Glomerular endothelial cell (primary cell): ENCODE measurements at places on chromosomes 2 and 18.

DNA sequence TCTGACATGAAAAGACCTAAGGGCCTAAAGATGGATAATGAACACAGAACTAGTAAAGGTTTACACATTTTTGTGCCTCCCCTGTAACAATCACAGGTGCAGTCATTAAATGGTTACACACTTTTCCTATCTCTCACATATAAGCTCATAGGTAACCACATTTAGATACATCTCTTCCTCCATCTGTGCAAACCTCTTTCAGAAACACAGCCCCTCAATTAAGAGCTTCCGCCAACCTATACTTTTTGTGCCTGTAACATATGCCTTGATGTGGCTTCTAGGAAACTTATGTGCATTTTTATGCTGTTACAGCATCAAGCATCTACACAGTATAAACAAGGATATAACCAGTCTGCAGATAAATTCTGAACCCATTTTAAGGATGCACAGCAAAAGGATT is 643.3 kb downstream of the BCL11A start:
- DNase-seq, result no peak

GRCh38 chr2:61090386-61090921 is 24.8 kb downstream of the SANBR start:
- no peak for DNase-seq

DNA sequence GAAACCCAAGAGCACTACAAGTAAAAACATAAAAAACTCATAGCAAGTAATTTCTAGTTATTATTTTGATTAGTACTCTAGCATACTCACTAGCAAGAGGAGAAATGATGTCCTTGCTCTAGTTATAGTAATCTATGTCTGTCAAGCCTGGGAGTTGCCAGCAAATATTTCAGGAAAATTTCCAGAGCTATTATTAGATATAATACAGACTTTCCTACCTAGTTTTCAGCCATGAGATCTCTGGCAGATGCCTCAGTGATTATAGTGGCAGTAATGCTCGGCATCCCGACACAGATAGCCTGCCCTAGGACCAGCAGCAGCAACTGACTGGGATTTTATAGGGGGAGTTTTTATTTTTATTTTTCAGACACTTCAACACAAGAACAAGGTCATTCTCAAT is 224.4 kb downstream of the ZNF385B start:
- no peak for DNase-seq

GRCh38 chr2:3598912-3599854 is 4.3 kb downstream of the COLEC11 start:
- no peak for DNase-seq

DNA sequence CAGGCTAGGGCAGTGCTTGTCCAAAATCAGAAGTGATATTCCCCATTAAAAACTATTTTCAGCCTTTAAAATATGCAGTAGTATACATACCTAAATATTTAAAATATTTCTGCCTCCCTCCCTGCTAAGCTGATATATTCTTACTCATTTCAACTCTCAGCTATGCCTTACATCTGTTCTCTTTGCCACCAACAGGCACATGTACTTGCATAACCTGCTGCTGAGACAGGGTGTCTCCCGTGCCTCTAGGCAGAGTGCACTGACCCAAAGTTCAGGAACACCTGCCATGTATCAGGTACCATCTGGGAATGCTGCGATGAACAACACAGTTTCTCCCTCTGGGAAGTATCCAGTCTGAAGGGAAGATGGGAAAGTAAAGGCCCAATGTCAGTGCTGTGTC is 91.7 kb downstream of the STK39 start:
- no peak for DNase-seq

GRCh38 chr2:158996378-158996993 is 28.0 kb downstream of the TANC1 start:
- DNase-seq, result no peak

GRCh38 chr2:174952607-174953006 is 52.6 kb downstream of the CHN1 start:
- no peak for DNase-seq

DNA sequence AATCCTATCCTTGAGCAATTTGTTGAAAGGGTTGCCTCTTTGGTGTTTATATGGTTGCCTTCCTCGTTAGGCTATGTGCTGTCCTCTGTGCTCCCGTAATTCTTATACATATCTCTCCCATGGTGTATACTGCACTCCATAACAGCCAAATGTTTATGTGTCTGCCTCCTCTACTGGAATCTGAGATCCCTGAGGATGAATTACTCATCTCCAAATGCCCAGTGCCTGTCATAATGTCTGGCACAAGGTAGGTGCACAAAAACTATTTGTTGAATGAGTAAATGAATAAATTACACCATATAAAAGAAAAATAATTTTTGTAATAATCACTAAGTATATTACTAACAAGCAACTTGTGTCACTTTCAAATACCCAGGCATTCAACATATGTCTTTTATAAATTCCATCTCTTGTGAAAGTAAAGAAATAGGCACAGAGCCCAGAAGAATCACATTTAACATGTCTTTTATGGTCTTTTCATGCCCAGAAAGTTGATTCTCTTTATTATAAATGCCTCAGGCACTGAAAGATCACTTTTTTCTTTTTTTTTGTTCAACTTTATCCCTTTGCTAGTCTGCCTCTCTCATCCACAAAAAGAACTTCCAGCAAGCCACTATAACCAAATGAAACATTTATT is 164.9 kb downstream of the CCDC148 start:
- no peak for DNase-seq

GRCh38 chr2:177268187-177268871 is 3.8 kb upstream of the NFE2L2 start:
- DNase-seq, result no peak

GRCh38 chr2:86686905-86687304 is 33.2 kb upstream of the RMND5A start:
- no peak for DNase-seq

DNA sequence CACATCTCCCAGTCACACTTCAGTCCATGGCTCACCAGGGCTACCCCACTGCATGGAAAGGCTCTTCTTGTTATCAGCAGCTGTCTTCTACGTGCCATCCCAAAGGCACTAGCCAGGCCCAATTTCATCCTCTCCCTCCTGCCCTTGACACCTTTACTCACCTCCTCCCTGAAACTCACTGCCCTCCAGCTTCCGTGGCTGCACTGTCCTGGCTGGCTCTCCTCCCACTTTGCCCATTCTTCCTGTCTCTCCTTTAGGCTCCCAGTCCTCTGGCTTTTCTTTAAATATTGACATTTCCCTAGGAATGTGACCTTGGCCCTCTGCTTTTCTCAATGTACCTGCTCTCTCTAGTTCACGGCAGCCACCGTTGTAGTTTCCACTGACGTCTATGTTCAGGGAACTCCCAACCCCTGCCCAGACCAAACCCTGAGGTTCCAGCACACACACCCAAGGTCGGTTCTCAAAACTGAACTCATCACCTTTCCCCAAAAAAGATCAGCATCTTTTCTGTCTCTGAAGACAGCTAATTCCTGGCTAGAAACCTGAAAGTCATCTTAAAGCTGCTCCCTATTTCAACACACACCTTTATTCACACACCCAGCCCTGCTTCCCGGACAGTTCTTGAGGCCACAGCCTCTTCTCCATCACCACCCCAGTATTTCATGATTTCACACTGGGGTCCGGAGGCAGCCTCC is 36.7 kb downstream of the WDFY1 start:
- no peak for DNase-seq

GRCh38 chr2:36450466-36451196 is 95.1 kb downstream of the CRIM1 start:
- no peak for DNase-seq

DNA sequence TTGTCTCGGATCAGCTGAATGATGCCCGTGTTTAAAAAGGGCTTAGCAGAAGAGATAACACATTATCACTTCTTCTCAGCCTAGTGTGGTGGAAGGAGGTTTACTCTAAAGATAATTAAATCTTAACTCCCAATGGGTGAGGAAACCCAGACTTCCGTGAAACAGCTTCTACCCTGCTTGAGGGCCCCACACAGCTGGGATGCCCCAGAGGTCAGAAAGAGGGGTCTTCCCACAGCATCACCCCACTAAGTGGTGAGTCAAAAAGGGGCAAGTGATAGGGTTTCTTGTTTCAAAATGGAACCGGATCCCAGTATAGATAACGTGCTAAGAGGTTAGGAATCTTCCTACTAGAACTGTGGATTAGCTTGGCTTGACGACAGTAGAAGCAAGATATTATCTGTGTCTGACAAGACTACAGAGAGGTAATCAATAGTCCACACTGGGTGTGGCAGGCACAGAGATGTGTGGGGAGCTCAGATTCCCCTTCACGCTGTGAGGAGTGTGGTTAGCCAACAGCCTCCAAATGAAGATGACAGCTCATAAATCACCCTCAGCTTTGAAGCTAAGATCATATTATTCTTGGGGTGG is 129.6 kb upstream of the COPS8 start:
- no peak for DNase-seq

GRCh38 chr18:6479699-6480098 is 65.0 kb upstream of the L3MBTL4 start:
- DNase-seq, result no peak

- no peak for DNase-seq
Observed at GRCh38 chr2:199940373-199940772, 14.9 kb downstream of the TYW5 start.

GRCh38 chr2:109473616-109474318 is 140.0 kb downstream of the SEPTIN10 start:
- DNase-seq, result no peak

DNA sequence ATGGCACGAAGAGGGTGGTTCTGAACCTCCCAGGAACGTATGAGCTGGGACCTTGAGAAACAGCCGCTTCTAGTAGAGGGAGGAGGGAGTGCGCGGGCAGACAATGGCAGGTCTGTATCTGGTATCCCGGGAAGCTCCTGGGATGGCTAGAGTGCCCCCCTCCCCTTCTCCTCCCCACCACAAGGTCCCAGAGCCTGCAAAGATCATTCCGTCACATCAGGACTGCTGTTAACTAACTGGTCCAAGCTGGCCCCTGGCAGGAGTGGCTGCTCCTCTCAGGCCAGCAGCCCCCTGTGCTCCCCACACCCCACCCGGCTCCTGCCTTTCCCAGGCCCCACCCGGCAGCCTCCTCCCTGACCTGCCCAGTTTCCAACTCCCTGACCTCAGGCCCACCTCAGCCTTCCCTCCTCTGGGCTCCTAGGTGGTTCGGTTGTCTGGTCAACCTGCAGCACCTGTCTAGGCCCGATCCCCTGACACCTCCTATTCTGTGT is 75.0 kb downstream of the TPO start:
- no peak for DNase-seq

- no peak for DNase-seq
Observed at GRCh38 chr2:12579018-12579417, 137.7 kb upstream of the TRIB2 start.

DNA sequence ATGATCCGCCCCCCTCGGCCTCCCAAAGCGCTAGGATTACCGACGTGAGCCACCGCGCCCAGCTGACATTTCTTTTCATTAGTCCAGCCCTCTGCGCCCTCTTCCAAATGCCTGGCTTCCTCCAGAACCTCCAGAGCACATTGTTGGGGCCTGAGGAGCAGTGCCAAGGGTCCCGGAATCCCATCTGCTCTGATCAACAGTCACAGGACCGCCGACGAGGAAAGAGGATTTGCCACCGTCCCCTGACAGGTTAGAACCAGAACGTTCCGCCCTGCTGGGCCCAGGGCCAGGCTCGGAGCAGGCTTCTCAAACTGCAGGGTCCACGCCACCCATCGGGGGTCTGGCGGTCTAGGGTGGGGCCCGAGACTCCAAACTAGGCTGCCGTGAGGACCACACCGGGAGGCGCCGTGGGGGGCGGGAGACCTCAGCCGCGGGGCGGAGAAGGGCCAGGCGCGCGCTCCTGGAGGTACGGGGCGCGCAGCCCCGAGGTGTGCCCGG is 36.9 kb upstream of the ITM2C start:
- no peak for DNase-seq

DNA sequence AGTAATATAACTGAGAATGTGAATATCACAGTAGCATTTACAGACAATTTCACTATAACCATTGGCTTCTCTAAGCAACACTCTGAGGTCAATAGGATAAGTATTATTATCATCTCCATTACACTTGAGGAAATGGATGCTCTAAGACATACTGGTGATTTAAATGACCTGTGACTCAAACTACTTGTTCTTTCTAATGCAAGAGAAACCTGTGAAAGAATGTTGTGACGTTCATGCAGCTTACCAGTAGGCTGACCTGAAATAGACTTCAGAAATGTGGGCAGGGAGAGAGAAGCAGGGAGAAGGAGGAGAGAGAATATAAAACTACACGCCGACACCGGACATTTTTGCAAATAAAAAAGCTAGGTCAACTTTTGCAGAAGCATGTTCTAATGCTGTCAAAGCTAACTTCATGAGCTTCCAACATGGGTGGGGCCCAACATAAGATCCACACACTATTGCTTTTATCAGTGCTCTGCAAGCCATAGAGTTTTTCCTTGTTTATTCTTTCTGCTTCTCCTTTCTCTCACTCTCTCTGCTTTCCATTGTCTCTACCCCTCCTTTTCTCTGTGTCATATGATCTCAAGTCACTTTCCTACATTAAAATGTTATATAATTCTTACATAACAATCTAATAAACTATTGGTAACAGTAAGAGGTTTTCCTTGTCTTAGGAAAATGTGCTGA is 217.6 kb upstream of the FN1 start:
- DNase-seq, result no peak

GRCh38 chr2:229180658-229181057 is 90.4 kb downstream of the PID1 start:
- no peak for DNase-seq

DNA sequence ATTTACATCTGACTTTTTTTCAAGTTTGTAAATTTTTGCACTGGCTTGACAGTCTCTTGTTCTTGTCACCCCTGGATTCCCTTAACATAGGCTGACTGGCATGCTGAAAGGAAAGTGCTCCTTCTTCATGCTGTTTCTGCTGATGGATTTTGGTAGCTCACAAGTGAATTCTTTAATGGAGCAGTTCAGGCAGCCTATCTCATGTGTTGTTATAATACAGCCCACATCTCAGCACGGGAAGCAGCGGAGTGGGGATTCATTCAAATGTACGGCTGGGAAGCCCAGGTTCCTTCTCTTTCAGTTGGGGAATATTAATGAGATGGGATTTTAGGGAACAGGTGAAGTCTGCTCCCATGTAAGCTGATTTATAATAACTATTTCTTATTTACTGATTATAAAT is 142.8 kb downstream of the CD8B2 start:
- no peak for DNase-seq

DNA sequence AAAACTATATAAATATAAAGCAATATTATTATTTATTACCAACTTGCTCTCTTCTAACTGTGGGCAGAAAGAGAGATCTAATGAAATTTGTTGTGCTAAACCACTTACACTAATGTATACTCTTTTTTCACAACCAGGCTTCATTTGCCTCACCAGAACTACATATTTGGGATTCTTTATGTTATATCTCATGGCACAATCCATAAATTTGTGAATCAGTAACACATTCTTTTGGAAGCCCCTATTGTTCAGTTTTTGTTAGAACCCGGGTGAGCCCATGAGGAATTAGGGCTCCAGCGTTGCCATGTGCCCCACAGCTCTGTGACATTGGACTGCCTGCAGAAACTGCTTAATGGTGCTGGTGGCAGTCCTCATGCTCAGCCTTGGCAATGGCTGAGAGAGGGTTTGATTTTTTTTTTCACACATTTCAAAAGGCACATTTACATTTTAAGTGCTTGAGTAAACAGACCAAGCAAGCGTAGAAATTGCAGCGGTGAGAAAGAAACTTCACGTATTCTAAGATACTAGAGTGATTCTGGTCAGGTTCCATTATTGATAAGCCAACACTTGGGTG is 15.3 kb downstream of the VIT start:
- DNase-seq, result no peak
